ENCODE measurements at places on chromosomes 3 and 15. TPM values are rescaled to one million over a fixed set of nuclear protein-coding genes. Genes with fewer than 3 reads are reported as not detected.

Gene SLC12A1
- 0.20 TPM for total RNA-seq

Gene NAALADL2
- total RNA-seq, result 4.3 TPM

Gene NLGN1
- total RNA-seq, result 20.0 TPM

Gene RNU6-1
- not detected for total RNA-seq

Gene IGDCC3
- total RNA-seq, result 298 TPM

Gene CATSPER2
- total RNA-seq, result 2.8 TPM

Gene ILDR1
- total RNA-seq, result not detected

Gene GATA2
- 0.30 TPM for total RNA-seq

Gene FANCD2OS
- not detected for total RNA-seq

Gene ACP3
- not detected for total RNA-seq

Gene IFRD2
- 69.2 TPM for total RNA-seq

Gene KY
- total RNA-seq, result 0.52 TPM

Gene ITIH1
- not detected for total RNA-seq

Gene PHLDB2
- 45.8 TPM for total RNA-seq

Gene CHST2
- 4.5 TPM for total RNA-seq

Gene RASL12
- 1.5 TPM for total RNA-seq

Gene PRTG
- 322 TPM for total RNA-seq

Gene GXYLT2
- 0.82 TPM for total RNA-seq

Gene CKMT1B
- 1.9 TPM for total RNA-seq

Gene P3H2
- total RNA-seq, result 4.1 TPM

Gene SHC4
- 4.9 TPM for total RNA-seq

Gene AGBL1
- 0.05 TPM for total RNA-seq

Gene CYP1A2
- not detected for total RNA-seq

Gene CCDC13
- 2.0 TPM for total RNA-seq

Gene SCN5A
- total RNA-seq, result 1.2 TPM

Gene ATOSA
- total RNA-seq, result 15.8 TPM

Gene HHLA2
- total RNA-seq, result not detected

Measured in neural crest cell (in vitro differentiated cells).